ENCODE measurements at places on chromosomes 2 and 18.

GRCh38 chr2:25078170-25079049 is 36.5 kb downstream of the EFR3B start:
- DNase-seq: no peak

DNA sequence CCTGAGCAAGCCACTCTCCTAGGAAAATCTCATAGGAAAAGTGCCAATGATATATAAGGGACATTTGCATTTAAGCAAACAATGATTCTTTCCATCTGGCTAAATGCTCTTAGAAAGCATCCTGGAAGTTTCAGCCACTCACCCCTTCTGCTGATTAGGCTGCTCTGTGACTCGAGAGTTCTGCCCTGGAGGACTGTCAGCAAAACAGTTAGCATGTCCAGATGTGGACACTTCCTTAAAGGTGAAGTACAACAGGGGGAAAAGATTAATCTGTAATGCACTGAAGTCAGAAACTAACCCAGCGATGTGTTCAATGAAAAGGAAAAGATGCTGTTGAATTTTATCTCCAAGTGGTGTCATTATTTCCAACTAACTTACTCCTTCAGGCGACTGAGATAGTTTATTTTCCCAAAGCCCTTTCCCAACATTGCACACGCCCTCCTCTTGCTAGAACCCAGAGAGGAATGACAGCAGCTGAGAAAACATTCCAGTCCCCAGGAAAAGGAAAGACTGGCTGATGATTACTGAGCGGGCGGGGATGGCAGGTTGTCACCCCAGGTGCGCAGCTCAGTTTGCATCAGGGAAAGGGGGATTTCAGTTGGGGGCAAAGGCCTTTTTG is 214.0 kb downstream of the SS18 start:
- no peak for DNase-seq

DNA sequence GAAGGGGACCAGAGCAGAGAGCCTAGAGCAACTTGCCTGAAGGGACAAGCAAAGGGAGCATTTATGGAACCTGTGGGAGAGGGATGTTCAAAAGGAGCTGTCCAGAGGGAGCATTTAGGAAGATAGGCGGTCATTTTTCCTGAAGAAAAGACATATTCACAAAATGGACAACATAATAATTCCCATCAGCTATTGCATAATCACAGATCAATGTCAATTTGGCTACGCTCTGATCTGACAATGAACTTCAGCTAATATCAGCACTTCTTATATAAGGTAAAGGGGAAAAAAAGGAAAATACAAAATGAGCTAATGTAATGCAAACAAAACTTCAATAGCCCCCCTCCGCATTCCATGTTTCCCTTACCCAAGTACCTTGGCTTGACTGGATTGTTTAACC is 291.1 kb upstream of the CDH7 start:
- DNase-seq: no peak

DNA sequence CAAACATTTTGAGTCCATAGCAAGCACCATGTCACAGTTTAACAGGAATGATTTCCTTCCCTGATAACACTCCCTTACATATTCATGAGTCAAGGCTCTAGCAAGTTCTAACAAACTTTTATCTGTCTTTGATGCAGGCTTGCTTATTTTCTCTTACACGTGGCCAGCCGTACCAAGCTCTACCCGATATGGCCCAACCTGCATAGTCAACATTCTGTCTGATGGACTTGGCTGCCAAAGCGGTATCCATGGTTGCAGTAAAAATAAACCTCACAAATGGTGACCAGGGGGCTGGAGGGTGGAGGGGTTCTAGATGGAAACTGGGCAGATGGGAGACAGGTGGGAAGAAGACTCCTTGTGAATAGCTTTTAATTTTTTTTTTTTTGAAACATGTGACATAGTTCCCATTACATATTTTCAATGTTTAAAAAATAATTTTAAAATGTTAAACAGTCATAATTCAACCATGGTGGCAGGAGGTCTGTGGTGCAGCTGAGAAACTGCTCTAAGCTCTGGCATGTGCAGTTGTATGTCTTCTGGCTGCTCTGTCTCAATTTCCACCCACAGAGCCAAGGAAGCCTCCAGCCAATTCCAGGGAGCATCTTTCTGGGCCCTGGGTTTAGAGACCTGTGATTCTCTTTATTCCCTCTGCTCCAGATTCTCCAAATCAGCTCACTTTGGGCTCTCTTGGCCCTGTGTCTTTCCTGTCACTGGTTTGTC is 20.7 kb upstream of the CXCR1 start:
- no peak for DNase-seq

- DNase-seq: no peak
Observed at GRCh38 chr2:113264713-113265403, 13.9 kb downstream of the PAX8 start.

GRCh38 chr18:73987247-73987980 is 160.2 kb downstream of the FBXO15 start:
- DNase-seq: no peak

- no peak for DNase-seq
Observed at GRCh38 chr2:113089916-113090315, 22.1 kb downstream of the IL1F10 start.

DNA sequence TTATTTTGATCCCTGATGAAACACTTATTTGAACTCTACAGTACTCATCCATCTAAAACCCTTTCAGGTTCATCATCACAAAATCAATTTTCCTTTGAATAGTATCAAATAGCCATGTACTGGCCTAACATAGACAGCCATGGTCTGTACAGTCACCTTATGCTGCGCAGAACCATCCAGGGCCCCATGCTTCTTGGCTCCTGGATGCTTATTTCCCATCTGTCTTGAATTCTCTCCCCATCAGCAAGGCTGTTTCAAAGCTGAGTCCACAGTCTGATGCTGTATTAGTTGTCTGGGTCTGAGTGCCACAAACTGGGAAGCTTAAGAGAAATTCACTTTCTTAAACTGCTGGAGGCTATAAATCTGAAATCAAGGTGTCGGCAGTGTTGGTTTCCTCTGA is 290.2 kb downstream of the OSR1 start:
- DNase-seq: no peak

DNA sequence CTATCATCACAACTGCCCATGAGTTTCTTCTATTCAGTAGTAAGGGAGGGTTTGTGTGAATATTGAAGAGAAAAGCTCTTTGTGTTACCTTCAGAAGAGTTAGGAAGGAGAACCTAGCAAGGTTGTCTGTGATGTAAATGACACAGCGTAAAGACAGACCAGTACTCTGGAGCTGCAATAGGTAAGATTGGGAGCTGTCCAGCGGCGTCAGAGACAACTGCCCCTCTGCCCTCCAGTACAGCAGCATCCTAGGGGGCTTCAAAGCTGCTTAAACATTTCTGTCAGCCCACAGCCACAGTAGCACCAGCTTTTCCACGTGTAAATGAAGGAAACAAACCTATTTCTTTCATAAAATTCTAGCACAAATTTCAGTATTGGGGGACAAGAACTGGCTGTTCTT is 34.5 kb downstream of the NYAP2 start:
- DNase-seq: no peak

DNA sequence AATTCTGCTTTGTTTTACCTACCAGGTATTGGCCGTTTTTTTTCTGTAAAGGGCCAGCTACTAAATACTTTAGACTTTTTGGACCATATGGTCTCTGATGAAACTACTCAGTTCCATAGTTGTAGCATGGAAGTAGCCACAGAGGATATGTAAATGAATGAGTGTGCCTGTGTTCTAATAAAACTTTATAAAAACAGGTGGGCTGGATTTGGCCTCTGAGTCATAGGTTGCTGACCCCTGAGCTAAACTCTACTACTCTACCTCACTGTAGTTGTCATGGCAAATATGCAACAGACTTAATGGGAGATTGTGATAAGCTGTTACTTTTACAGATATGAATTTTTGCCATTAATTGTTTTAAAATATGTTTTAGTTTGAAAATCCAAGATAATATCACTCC is 19.7 kb downstream of the CLIP4 start:
- DNase-seq: no peak

Measured in coronary artery (tissue), 2 donors.